ENCODE measurements at places on chromosomes 4 and X.

DNA sequence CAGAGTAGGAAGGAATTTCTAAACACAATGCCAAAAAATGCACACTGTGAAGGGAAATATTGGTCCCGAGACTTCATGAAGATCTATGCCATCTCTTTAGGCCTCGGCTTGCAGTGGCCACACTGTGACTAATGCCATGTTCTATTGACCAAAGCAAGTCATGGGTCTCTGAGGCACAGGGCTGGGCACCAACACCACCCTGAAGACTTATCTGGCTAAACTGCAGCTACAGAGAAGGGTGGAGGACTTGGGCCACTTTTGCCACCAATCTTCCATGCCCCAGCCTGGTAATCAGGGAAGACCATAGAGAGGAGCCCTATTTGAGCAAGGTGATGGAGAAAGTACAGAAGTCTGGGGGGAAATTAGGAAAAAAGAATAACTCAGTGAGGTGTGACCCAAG, 42.1 kb downstream of the HMX1 start:
- DNase-seq = no peak

- no peak for DNase-seq
These were observed 36.3 kb upstream of the REST start for GRCh38 chr4:56871371-56871866.

DNA sequence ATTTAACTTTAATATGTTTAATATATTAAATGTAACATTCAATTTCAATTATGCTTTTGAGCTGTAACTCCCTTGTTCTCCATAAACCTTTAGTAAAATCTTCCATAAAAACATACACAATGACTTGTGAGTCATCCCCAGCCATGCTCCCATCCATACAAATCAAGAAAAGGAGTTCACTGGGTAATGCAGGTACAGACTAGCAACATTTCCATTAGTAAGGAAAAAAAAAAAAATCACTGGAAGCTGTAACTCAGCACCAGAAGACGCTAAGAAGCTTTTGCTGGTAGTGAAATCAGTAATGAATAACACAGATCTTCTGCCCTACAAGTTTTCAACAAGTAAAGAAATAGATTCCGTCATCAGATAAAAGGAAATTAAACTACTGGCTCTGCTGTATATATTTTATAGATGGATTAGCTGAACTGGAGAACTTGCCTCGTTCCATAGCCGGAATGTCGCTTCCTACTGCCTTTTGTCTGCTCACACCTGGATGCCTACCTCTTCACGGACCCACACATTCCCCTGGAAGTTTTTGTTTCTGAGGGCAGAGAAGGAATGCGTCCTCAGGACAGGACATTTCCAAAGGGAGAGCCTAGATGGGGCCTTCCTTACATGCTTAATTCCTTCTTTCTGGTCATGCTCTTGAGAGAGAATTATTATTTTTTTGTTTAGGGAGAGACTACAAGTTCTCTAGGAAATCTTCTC, 298.4 kb upstream of the ANKRD50 start:
- DNase-seq = no peak

DNA sequence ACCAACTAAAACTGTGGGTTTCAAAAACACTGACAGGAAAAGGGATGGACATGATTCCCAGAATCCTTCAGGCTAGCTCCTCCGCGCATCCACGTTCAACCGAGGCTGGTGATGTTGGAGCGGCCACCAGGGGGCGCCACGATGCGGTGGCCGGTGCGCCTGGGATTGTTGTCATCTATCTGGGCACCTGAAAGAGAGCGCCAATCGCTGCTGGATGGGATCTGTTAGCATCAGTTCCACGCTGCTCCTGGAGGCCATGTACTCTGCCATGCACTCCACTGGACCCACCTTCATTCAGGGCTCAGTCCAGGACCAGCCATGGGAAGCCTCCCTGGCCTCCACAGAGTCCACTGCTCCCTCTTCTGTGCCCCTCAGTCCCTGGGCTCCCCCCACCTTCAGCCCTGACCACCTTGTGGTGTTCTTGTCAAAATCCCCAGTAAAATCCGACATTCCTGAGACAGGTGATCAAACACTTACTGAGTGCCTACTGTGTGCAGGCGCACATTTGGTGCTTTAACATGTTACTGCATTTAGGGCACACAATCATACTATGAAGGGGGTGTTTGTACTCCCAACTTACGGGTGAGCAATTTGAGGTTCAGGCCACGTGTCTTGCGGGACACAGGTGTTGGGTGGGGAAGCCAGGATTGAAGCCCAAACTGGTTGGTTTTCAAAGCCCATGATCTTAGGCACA, 71.1 kb downstream of the CRMP1 start:
- DNase-seq = peak; percentile 7

GRCh38 chr4:16139066-16139945, 55.5 kb upstream of the PROM1 start:
- DNase-seq = no peak

DNA sequence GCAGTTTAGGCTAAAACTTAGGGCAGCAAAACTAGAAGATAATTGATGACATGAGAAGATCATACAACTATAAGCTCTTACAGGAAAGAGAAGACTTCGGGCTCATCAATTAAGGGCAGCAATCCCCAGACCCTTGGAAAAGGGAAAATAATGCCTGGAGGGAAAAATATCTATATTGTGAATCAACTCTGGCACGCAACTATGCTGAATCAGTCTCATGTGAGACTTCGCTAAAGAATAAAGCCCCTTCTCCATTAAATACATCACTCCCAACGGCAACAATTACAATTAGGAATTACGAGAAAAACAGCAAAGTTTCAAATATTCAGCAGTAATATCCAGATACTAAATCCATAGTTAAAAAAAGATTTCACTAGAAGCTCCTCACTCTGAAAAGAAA, 2016.8 kb upstream of the IGFBP7 start:
- no peak for DNase-seq

DNA sequence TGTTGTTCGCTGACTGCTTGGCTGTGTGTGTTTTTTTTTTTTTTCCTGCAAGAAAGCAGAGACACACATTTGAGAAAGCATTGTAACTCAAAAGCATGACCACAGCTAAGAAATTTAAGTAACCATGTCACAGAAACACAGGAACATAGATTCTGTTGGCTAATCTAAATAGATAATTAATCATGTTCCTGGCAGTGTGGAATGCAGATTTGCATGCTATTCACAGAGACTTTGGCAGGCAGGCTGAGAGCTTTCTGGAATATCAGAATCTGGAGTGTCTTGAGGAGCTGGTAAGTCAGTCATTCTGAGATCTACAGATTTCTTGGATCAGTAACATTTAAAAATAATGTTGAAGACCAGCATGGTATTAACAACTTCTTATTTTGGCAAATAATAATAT, 33.2 kb upstream of the SMS start:
- no peak for DNase-seq

- no peak for DNase-seq
These were observed 231.5 kb upstream of the FMR1 start for GRCh38 chrX:147680251-147680650.

GRCh38 chr4:109816894-109817293, 1.3 kb downstream of the GAR1 start:
- DNase-seq = no peak

- DNase-seq = no peak
These were observed 43.4 kb upstream of the GEMIN8 start for GRCh38 chrX:14073071-14073470.

DNA sequence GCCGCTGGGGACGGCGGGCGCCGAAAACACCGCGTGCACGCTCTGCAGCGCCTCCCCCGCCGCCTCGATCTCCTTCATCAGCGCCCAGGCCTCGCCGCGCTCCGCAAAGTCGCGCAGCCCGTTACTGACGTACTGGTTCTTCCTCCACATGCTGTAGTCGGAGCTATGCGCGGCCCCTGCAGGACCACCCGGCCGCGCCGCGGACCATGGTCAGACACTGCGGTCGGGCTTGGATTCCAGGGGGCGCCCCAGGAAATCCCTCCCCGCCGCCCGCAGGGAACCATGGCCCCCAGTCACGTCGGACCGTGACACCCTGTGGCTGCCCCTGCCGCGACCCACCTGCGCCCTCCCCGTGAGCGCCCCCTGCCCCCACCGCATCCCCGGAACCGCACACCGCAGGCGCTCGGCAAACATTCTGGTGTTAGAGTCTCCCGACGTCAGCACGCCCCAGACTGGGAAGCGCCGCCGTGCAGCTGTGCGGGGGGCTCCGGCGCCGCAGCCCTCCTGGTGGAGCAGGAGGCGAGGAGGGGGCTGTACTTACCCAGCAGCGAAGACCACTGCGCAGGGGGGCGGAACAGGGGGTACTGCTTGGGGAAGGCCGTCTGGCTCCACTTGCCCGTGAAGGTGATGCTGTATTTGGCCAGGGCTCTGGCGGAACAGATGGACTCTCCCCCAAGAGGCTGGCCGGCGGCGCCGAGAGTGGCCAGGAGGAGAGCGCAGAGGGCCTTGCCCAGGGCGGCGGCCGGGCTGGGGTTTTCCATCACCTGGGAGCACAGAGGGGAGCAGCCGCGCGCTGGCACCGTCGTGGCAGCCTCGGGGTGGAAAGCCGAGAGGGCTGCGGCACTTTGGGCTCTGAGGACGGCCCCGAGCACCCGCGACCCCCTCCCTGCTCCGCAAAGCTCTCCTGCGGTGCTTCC, 814 bp downstream of the SPON2 start:
- DNase-seq = no peak
